ENCODE measurements at places on chromosomes 13 and 19.

- DNase-seq: no peak
Measured at GRCh38 chr13:84025824-84026223, 143.6 kb upstream of the SLITRK1 start.

DNA sequence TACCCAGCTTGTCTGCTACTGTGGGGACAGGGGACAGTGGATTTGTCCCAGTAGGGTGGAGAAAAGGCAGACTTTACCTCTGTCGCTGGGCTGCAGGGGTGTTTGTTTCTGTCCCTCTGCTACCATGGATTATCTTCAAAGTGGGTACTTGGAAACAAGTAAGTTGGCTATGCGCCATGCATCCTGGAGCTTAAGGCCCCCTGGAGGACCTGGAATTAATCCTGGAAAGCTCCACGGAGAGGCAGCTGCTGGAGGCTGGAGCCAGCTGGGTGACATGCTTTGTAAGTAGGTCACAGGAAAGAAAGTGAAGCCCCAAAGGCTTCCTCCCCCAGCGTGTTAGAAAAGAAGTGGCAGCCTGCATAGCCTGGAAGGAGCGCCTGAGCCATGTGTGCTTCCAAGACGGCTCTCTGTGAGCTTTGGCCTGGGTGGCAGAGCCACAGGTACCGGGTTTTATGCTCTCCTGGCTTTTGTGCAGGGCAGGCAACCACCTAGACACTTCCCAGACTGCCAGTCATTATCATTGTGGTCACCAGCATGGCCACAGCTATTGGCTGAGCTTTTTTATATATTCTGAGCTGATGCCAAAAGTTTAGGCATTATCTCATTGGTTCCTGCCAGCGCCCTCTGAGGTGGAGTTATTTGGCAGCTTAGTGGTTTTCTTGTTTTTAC, 9.5 kb downstream of the B3GLCT start:
- DNase-seq: peak; percentile 50

- DNase-seq: no peak
Measured at GRCh38 chr19:54373781-54374631, 9.3 kb upstream of the LAIR1 start.

GRCh38 chr19:50417111-50418081, 1.3 kb upstream of the SPIB start:
- DNase-seq: no peak

- DNase-seq: no peak
Measured at GRCh38 chr13:101514695-101515275, 62.3 kb downstream of the ITGBL1 start.

DNA sequence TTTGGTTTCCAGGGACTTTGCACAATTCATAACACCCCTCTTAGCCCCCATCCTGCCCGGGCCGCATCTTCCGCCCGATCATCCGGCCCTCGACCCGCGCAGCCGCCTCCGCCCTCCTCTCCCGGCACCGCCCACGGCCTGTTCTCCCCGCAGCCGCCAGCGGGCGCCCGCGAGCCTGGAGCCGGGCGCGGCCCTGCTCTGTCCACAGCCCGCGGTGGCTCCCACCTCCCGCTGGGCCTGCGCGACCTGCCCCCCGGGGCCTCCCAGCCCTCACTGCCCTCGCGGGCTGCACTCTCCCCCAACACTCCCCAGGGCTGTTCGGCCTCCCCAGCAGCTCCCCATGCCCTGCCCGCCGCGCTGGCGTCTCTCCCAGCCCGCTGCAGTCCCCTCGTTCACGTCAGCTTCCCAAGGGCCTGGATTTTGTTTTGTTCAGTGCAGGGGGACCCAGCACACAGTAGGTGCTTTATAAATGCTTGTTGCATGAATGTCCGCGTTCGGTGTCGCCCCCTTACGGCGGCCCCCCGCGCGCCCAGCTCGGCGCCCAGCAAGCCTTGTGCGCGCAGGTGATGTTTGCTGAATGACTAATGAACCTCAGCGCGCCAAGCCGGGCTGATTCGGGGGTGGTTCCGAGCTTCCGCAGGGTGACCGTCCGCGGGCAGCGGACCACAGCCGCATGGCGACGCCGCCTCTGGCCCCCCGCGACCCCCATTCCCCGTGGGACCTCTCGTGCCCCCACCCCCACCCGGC, 4.6 kb upstream of the APC2 start:
- peak; percentile 95 for DNase-seq

- no peak for DNase-seq
Measured at GRCh38 chr13:59962343-59962742, 201.4 kb downstream of the DIAPH3 start.

DNA sequence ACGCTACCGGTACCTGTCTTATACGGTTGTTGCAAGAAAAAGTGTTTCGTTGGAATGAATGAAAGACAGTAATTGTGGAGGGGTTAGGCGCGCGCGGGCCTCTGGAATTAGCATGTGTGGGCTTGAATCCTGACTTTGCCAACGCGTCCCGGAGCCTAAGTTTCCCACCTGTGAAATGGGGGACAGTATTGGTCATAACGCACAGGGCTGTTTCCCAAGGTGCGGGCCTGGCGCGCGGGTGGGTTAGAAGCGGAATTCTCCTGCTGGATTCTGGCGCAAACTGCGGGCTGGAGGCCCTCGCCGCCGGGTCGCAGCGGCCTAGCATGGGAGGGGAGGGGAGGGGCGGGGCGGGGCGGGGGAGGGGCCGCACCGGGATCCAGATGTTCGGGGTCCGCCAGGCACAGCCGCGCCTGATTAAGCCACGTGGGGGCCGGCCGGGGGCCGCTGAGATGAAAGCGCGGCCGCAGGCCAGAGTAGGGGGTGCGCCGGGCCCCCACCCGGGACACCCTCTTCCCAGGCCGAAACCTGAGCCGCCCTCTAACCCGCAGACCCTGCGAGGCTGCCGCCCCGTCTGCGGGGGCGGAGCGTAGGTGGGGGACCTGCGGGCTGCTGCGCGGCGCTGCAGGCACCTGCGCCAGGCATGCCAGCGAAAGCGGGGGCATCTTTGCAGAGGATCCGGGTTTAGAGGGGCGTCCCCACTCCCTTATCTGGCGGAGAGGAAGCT, 1.2 kb upstream of the TMEM59L start:
- DNase-seq: no peak

DNA sequence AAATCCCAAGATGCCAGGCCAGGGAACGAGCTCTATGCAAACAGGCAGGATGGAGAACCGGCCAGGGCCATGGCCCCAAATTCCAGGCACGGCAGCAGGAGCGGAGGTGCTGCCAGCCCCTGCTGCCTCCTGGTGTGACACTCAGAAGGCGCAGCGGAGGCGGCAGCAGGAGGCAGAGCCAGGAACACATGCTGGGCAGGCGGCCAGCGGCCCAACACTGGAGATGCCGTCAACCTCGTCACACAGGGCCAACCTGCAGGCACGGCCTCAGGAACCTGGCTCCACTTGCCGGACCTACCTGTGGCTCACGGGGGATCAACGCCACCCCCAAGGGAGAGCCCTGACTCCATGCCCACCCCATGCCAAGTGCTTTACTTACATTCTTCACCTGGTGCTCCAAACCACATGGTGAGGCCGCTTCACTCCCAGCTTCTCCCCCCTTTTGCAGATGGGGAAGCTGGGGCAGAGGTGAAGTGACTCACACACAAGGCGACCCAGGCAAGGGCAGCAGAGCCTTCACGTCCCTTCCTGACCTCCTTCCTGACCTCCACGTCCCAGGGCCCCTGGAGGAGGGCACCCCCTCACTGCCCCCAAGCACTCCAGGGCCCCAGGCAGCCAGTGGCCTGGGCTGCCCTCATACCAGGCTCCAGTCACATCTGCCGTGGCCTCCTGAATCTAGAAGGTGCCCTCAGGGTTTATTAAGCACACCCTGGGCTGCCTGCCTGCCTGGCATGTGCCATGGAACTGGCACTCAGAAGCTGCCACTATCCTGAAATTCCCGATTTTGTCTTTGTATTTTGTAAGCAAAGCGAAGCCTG, 43.5 kb downstream of the GGACT start:
- DNase-seq: no peak

All from H54 (cell line).